Eye (tissue), 1 donor: ENCODE measurements at places on chromosomes 1 and 21.
A peak's percentile ranks its signal among the peaks of the same experiment; 100 is the strongest.

GRCh38 chr1:3403011-3403345 lies 51.5 kb upstream of the ARHGEF16 start:
- DNase-seq: no peak

- DNase-seq: no peak
Observed at GRCh38 chr1:64111787-64112186, 91.6 kb upstream of the UBE2U start.

- no peak for DNase-seq
Observed at GRCh38 chr21:44760376-44760775, 41.2 kb downstream of the UBE2G2 start.

- peak; percentile 19 for DNase-seq
Observed at GRCh38 chr1:156419854-156420204, 50.8 kb downstream of the RHBG start.

DNA sequence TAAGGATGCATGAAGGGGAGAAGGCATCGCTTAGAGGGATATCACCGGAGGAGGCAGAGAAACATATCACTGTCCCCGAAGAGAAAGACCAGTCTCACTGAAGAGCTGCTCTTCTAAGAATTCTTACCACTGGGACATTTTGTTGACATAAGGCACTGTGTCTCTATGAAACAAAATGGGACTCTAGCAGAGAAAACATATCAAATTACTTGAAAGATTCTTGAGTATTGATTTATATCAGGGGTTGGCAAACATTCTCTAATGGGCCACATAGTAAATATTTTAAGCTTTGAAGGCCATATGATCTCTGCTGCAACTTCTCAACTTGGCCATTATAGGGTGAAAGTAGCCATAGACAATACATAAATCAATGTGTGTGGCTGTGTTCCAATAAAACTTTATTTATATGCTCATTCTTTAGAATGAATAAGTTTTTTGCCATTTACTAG lies 41.0 kb upstream of the GREM2 start:
- DNase-seq: no peak

DNA sequence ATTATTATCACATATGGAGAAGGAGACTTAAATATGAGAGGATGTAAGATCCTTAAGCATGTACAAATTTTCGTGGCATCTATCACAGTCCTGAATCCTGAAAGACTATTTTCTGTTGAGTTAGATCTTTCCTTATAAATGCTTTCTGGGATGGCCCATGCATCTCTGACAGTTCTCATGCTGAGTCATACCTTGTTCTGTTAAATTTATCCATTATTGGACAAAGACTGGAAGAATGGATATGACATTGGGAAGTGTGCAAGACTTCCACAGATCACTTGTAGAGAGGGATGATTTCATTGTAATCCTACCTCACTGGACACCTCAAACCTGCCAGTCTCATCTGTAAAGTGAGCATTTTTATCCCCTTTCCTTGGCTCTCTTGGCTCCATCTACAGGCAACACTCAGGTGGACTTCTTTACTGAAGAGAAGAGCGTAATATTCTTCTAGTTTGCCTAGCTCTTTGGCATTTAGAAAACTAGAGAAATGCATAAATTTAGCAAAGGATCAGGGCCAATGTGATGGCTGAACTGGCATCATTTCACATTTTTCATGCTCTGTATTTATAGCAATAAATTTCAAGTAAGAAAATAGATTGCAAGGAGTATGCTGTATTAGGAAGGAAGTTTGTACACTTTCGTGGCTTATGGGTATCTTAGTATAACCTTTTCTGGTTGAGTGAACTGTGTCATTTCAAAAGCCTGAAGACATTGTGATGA lies 128.2 kb downstream of the NFIA start:
- no peak for DNase-seq

- peak; percentile 85 for DNase-seq
Observed at GRCh38 chr1:17919525-17920439, 164.6 kb downstream of the ACTL8 start.

DNA sequence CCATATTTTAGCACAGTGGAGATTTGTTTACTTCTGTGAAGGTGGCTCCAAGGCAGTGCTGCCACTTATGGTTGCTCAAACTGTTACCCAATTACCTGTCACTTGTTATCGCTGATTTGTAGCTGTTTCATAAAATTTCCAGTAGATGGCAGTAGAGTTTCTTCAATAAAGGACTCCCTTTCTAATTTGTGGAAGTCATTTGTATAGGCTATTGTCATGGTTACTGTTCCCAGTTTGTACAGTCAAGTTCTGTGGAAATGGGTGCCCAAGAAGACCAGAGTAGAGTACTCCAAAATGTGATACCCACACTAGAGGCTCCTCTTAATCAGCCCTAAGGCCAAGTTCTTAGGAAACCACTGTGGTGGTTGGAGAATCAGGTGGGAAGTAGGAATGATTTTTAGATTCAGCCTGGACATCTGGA lies 186.1 kb downstream of the CLEC20A start:
- DNase-seq: peak; percentile 86

DNA sequence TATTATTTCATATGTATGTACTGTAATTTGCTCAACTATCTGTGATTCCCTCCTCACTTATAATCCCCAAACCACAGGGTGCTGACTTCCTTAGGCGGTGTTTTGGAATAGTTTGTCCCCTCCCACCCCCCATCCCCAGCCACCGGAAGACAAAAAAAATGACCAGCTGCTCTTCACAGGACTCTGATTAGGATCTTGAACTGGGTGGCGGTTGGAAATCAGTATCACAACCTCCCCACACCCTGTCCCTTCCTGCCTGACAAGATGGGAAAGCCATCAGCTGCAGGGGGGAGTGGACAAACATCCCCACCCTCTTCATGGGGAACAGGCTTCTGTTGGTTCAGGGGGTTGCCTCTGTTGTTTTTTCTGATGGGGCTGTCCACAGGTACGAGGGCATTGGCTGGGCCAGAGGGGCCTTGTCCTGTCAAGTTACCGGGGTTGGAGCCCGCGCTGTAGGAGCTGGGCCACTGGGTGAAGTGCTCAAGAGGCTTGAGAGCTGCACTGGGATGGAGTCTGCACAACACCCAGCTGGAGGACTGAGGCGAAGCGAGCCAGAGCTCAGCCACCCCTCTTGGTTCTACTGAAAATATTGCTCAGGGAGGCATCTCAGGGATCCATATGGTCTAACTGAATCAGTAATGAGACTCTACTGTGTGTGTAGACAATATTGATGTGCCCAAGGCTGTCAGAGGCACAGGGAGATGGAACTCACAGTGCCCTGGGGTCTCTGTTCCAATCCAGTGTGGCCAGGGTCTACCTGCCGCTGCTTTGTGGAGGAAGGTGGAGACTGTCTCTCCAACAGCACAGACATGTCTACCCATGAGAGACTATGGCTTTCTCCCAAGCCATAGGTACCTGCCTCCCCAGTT lies 28.2 kb downstream of the NAV1 start:
- DNase-seq: no peak

DNA sequence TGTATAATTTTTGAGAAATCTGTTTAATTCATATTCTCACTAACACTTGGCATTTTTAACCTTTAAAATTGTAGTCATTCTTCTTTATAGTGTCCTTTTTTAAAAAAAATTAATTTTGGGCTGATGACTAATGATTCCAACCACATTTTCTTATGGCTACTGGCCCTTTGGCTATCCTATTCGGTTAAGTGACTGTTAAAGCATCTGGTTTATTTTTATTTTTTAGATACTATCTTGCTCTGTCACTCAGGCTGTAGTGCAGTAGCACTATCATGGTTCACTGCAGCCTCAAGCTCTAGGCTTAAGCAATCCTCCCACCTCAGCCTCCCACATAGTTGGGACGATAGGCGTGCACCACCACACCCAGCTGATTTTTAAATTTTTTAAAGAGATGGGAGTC lies 723.2 kb upstream of the CXADR start:
- DNase-seq: no peak

- DNase-seq: no peak
Observed at GRCh38 chr1:165339164-165339563, 17.4 kb downstream of the LMX1A start.

DNA sequence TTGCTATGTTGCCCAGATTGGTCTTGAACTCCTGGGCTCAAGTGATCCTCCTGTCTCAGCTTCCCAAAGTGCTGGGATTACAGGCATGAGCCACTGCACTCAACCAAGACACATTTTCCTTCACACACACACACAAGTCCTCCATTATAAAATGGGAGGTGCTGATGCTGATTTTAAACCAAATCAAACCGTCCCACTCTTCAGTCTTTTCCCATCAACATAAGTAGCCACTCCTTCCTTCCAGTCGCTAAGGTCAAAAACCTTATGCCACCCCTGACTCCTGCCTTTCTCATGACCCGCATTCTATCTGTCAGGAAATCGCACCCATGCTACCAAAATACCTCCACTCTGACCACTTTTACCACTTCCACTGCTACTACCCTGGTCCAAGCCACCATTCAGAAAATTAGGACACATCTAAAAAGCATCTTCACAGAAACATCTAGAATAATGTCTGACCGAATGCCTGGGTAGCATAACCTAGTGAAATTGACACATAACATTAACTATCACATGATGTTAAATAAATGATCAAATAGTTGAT lies 28.0 kb upstream of the IFNGR2 start:
- no peak for DNase-seq

DNA sequence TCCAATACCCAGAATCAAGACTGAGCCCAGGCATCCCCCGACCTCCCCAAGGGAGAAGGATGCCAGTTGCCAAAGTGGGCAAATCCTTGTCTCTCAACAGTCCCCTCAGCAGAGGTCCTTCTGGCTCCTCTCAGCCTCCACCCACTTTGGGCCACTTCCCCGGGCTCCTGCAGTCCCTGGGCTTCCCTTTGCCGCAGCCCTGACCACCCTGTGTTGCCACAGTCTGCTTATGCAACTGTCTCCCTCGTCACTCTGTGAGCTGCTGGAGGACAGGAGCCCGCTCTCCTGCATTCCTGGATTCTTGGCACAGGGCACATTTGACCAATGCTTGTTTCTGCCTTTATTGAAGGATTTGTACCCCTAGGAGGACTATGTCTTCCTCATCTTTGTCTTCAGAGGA lies 2.9 kb upstream of the LRP8 start:
- DNase-seq: no peak

DNA sequence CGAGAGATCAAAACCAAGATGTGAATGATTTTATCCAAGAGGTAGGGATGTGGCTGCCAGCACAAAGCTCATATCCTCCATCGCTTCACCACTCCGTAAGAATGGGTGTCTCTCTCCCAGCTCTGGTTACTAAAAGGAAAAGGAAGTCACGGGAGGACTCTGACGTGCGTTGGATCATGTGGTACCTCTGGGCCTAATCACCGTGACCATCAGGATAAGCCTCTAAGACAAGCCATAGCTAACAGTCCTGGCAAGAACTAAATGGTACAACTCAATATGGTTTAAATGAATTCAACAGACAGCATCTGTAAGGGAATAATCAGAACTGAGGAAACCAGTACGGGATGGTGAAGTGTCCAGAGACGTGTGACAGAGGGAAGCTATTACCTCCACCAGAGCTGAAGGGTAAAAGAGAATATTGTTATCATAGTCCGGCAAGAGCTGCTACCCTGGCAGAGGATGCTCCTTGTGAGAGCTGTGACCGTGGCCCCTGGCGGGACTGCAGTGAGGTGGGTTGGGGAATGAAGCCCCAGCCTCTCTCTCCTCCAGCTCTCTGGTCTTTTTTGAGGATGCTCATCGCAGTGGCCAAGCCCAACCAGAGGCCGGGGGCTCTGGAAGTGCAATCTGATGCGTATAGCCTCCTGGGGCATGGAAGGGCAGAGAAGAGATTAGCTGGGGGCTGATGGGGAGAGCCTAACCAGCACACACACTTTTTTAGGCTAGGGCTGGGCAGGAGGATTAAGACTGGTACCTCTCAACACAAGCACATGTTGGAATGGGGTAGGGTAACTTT lies 54.2 kb downstream of the KIAA1614 start:
- DNase-seq: no peak

DNA sequence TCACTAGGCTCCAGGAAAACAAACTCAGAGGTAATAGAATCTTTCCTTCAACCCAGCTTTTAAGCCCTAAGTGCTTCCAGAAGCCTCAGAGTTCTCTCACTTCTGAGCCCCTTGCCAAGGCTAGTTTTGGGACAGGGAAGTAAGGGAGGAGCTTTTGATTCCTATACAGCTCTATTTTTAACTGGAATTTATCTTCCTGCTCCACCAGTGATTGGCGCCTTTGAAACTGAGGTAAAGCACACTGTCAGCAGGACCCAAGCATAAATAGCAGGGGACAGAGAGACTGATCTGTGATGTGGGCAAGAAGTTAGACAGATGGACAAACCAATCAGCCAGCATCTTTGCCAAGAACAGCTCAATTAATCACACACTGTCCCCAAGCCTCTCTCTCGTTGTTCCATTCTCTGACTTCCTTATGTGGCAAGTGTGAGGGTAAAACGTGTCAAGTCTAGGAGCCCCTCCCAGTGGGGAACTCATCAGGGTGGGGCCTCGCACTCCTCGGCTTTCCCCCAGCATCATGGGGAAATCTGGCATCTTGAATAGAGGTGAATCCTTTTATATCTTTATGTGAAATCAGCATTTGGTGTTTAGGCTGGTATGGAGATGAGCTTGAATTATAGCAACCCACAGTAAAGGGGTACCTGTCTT lies 40.2 kb upstream of the MPZL1 start:
- DNase-seq: peak; percentile 10

- peak; percentile 44 for DNase-seq
Observed at GRCh38 chr1:86950712-86951419, 36.4 kb downstream of the HS2ST1 start.

DNA sequence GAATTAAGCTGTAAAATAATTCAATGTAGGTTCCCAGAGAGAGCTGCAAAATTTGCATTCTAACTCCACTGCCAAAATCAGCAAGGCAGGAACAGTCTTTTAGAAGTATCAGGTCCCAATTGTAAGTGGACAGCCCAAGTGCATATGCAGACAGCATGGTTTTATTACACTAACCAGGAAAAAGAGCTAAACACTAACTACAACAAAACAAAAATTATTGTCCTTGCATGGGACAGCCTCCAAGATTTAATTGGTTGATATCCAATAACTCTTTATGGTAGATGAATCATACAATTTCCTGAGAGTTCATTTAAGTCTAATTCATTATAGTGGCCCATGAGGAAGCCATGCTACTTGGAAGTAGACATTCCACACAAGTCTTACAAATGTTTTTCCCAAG lies 154.3 kb upstream of the ZNF648 start:
- no peak for DNase-seq

GRCh38 chr1:214330222-214330621 lies 49.3 kb downstream of the SMYD2 start:
- DNase-seq: no peak

- DNase-seq: no peak
Observed at GRCh38 chr21:26060335-26061115, 110.0 kb downstream of the APP start.

GRCh38 chr1:1894354-1895059 lies 3.6 kb upstream of the GNB1 start:
- no peak for DNase-seq

DNA sequence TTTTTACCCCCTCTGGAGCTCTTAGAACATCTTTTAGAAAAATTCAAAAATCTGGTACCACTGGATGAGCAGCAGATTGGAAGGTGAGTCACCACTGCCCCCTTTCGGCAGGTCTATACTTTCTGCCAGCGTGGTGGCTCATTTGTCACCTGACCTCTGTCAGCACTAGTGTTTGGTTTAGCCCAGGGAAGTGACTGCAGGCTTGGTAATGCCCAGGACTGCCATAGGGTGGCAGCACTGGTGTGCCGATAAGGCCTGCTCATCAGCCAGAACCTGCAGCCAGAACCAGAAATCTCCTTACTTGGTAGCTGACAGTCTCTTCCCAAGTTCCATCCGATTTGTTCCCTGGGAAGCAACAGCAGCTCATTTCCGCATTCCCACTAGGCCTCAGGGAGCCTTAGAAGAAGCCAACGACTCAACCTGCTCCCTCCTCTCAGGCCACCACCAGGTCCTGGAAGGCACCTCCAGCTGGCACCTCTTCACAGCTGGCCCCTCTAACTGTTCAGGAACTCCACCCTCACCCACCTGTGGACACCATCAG lies 6.8 kb downstream of the SMIM12 start:
- peak; percentile 95 for DNase-seq

- DNase-seq: no peak
Observed at GRCh38 chr1:211495584-211495983, 3.6 kb upstream of the RD3 start.
